ENCODE measurements at places on chromosomes 6 and 20.

GRCh38 chr20:7383216-7383615, 557.0 kb downstream of the HAO1 start:
- no peaks in the 10 kb centered on the region for H3K4me1 ChIP-seq
- no peak overlapping the region for H3K27ac ChIP-seq
- no peak overlapping the region for H3K4me3 ChIP-seq
- H3K27me3 ChIP-seq = no peaks in the 10 kb centered on the region
- DNase-seq = no peak
- H3K36me3 ChIP-seq = no peaks in the 10 kb centered on the region

DNA sequence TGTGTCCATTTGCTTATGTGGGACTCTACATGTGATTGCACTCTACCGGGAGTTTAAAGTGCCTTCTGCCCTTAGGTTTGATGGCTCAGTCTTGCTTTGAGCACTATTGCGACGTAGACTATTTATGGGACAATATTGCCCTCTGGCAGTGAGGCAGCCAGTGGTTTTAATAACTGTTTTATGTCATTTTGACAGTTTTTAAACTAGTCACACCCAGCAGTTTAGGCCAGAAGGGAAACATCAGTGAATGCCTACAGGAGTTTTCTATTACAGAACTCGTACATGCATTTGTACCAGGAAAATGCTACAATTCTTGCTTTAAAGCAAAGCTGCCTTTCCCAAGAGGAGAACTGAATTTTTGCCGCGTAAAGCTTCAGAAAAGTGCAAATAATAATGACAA, 813.7 kb downstream of the KIF16B start:
- no peak overlapping the region for H3K4me3 ChIP-seq
- H3K27ac ChIP-seq = no peak overlapping the region
- no peaks in the 10 kb centered on the region for H3K27me3 ChIP-seq
- no peaks in the 10 kb centered on the region for H3K36me3 ChIP-seq

GRCh38 chr6:149147938-149148718, 169.4 kb upstream of the TAB2 start:
- no peaks in the 10 kb centered on the region for H3K4me1 ChIP-seq
- H3K27me3 ChIP-seq = no peaks in the 10 kb centered on the region
- no peak overlapping the region for H3K27ac ChIP-seq
- DNase-seq = no peak
- H3K36me3 ChIP-seq = no peaks in the 10 kb centered on the region

GRCh38 chr6:251920-252319, 40.4 kb upstream of the DUSP22 start:
- DNase-seq = no peak
- H3K36me3 ChIP-seq = no peaks in the 10 kb centered on the region
- H3K4me3 ChIP-seq = no peak overlapping the region
- no peaks in the 10 kb centered on the region for H3K27me3 ChIP-seq
- H3K27ac ChIP-seq = no peak overlapping the region
- H3K4me1 ChIP-seq = no peaks in the 10 kb centered on the region

DNA sequence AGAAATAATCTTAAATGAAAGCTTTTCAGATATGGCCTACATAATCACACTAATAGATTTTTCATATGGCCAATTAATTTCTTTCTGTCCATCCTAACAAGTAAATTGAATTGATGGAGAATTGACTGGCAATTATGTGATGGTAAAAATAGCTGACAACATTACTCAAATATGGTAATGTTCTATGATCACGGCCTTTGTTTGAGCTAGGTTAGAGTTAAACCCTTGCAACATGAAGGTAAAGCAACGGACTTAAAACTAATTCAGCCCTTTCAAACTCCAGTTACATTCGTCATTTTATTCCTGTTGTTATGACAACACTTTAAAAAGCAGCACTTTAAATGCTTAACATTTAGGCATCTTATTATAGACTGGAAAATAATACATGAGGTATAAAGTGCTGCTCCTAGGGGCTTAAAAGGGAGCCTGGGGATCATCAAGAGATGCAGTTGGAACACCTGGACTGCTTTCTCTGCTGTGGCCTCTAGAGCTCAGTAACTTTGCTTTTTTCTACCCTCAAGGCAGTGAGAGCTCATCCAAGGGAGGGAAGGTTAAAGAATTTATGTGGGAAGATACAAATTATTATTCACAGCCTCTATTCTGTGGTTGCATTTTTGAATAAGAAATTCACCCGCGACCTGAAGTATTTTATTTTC, 46.9 kb downstream of the RIPOR2 start:
- no peak overlapping the region for H3K27ac ChIP-seq
- no peaks in the 10 kb centered on the region for H3K4me1 ChIP-seq
- H3K4me3 ChIP-seq = no peak overlapping the region
- no peaks in the 10 kb centered on the region for H3K27me3 ChIP-seq
- no peaks in the 10 kb centered on the region for H3K36me3 ChIP-seq

GRCh38 chr6:127436578-127437110, 22.5 kb downstream of the KIAA0408 start:
- H3K27me3 ChIP-seq = no peaks in the 10 kb centered on the region
- H3K27ac ChIP-seq = no peak overlapping the region
- no peak for DNase-seq

GRCh38 chr20:59895908-59896307, 37.5 kb downstream of the SYCP2 start:
- H3K27me3 ChIP-seq = no peaks in the 10 kb centered on the region
- H3K4me3 ChIP-seq = no peak overlapping the region
- H3K27ac ChIP-seq = no peak overlapping the region

- no peaks in the 10 kb centered on the region for H3K4me1 ChIP-seq
- no peak for DNase-seq
- H3K4me3 ChIP-seq = no peak overlapping the region
- no peaks in the 10 kb centered on the region for H3K36me3 ChIP-seq
Observed at GRCh38 chr6:54515013-54515412, 206.8 kb downstream of the TINAG start.

- DNase-seq = no peak
- H3K36me3 ChIP-seq = no peaks in the 10 kb centered on the region
- H3K27ac ChIP-seq = no peak overlapping the region
- H3K4me3 ChIP-seq = no peak overlapping the region
- no peaks in the 10 kb centered on the region for H3K27me3 ChIP-seq
Observed at GRCh38 chr6:170130201-170130621, 160.7 kb downstream of the DLL1 start.

- H3K4me3 ChIP-seq = no peak overlapping the region
- no peak overlapping the region for H3K27ac ChIP-seq
- H3K4me1 ChIP-seq = no peaks in the 10 kb centered on the region
- H3K36me3 ChIP-seq = no peaks in the 10 kb centered on the region
- no peak for DNase-seq
- no peaks in the 10 kb centered on the region for H3K27me3 ChIP-seq
Observed at GRCh38 chr6:77587963-77588362, 64.9 kb upstream of the MEI4 start.

DNA sequence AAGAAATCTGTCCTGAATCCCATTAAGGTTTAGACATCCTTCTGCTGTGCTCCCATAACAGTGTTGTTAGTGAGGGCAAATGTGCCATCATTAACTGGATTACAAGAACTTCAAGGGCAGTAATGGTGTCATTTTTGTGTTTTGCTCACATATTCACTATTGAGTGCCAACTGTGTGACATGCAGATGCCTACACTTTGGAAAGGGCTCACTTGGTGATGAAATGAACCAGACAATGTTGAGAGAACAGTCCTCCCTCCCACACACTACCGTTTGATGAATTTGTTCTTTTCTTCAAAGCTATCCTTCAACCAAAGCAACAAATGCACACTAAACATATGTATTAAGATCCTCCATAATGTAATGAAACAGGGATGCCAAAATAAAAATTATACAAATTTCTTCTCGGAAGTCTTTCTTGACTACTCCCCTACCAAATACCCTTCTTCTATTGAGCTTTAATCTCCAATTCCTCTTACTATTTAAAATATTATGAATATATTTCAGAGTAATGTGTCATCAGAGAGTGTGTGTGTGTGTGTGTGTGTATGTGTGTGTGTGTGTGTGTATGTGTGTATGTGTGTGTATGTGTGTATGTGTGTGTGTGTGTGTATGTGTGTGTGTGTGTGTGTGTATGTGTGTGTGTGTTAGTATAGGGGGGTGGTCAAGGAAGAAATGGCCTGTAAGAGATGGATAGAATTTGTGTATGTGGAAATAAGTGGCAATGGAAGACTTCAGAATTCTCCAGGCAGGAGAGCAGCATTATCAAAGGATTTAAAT, 92.3 kb upstream of the ENPP5 start:
- H3K4me1 ChIP-seq = peaks cover 8% of the 10 kb centered on the region
- H3K27me3 ChIP-seq = no peaks in the 10 kb centered on the region
- H3K27ac ChIP-seq = no peak overlapping the region
- no peak overlapping the region for H3K4me3 ChIP-seq
- no peaks in the 10 kb centered on the region for H3K36me3 ChIP-seq
- DNase-seq = no peak

- no peak for DNase-seq
- H3K4me3 ChIP-seq = no peak overlapping the region
- no peaks in the 10 kb centered on the region for H3K4me1 ChIP-seq
- no peaks in the 10 kb centered on the region for H3K27me3 ChIP-seq
- H3K27ac ChIP-seq = no peak overlapping the region
Observed at GRCh38 chr6:15077961-15078360, 167.9 kb upstream of the JARID2 start.

DNA sequence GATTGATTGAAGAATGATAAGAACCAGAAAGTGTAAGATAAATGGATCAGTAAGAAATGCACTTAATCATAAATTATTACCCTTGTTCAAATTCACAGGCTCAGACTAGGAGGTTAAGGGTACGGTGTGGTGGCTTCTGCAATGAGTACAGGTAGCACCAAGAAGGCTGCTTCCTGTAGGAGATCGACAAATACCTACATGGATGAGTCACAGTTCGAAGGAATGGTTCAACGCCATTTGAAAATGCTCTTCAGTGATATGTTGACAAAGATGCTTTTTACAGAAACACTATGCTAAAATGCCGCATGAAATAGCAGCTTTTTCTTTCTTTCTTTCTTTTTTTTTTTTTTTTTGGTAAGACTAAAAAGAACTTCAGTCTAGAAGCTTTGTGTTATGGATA, 116.2 kb downstream of the DTNBP1 start:
- H3K27me3 ChIP-seq = no peaks in the 10 kb centered on the region
- no peak overlapping the region for H3K27ac ChIP-seq
- H3K36me3 ChIP-seq = no peaks in the 10 kb centered on the region
- H3K4me1 ChIP-seq = no peaks in the 10 kb centered on the region

DNA sequence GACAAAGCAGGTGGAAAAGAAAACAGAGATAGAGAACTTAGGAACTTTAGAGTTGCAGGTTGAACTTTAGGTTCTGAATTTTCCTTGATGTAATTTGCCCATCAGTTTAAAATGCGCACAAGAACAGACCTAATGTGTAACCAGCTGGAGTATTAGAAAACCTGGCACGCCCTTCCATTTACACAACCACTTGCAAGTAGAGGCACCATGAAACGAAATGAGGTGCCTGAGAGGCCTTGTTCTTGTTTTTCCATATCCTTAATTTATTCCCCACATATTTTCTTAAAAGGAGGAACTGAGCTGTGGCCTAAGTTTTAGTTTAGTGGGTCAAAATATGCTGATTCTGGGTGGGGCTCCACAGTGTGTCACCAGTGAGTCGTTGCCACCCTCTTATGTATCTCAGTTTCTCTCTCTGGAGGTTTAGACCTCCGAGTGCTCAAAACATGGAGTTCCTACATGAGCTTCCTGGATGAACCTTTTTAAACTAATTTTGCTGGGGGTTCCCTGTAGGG, 17.2 kb upstream of the IL22RA2 start:
- no peaks in the 10 kb centered on the region for H3K27me3 ChIP-seq
- no peak for DNase-seq
- H3K4me1 ChIP-seq = no peaks in the 10 kb centered on the region
- H3K4me3 ChIP-seq = no peak overlapping the region
- no peaks in the 10 kb centered on the region for H3K36me3 ChIP-seq

GRCh38 chr6:139568151-139568955, 193.9 kb upstream of the CITED2 start:
- no peak for DNase-seq
- no peak overlapping the region for H3K27ac ChIP-seq
- no peak overlapping the region for H3K4me3 ChIP-seq
- no peaks in the 10 kb centered on the region for H3K4me1 ChIP-seq

DNA sequence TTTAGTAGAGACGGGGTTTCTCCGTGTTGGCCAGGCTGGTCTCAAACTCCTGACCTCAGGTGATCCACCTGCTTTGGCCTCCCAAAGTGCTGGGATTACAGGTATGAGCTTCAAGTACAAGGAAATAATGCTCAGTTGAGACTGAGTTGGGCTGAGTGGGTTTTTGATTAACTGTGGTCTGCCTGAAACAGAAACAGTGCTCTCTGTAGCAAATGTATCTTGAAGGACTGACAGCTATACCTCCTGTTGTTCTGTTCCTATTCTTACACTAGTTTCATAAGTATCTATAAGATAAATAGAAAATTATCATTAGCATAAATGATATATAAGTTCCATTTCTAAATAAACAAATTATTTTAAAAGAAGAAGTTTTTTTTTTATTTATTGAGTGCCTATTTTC, 142.8 kb upstream of the PTPRK start:
- H3K4me3 ChIP-seq = no peak overlapping the region
- no peaks in the 10 kb centered on the region for H3K27me3 ChIP-seq
- H3K36me3 ChIP-seq = no peaks in the 10 kb centered on the region
- H3K4me1 ChIP-seq = no peaks in the 10 kb centered on the region

DNA sequence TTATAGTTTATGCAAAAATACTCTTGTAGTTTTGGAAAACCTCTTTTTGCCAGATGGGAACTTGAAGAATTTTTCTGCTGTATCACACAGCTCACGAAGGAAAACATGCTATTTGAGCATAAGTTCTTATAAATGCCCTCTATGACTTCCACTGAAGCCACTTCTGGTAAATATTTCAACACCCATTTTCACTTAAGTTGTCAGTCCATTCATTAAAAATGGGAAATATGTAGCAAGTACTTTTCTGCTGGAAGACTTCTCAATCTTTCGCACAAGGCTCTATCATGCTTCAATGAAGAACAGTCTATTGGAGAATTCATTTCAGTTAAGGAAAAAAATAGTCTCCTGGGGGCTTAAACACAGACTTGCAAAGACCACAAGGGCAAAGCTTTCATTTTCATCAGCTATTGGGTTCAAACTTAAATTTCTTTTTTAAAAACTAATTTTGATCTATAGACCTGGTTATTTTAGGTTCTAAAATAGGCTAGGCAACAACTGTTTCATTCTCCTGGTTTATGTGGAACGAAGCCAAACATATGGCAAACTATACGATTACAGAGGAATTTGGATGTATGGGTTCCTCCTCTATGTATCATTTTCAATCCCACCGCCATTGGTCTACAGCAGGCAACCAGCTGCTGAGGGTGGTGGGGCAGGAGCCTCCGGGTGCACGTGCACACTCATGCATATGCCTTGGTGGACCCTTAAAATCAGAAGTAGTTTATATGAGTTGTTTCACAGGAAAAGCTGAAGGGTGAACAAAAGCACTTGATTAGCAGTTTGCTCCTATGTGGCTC, 38.7 kb downstream of the LAMA4 start:
- DNase-seq = no peak
- no peak overlapping the region for H3K4me3 ChIP-seq
- H3K4me1 ChIP-seq = no peaks in the 10 kb centered on the region
- H3K27me3 ChIP-seq = no peaks in the 10 kb centered on the region
- no peak overlapping the region for H3K27ac ChIP-seq
